Kidney tubule cell (primary cell): ENCODE measurements at places on chromosomes 12 and 14.

DNA sequence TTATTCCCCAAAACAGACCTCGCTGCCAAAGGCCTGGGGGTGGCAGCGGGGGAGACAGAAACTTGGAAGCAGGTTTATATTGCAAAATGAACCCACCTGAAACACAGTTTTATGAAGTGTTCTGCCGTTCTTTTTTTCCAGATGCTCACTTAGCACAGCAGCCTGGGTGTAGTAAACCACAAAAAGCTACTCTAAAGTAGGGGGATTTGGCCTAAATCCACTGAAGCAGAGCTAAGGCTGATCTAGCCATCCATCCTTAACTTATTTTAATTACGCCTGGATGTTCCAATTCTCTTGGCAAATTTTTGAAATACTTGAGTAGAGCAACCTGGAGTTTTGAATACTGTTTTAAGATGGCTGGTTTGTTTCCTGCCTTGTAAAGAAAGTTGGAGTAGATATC lies 121.2 kb downstream of the GPR135 start:
- DNase-seq: no peak

- peak; percentile 30 for DNase-seq
Measured at GRCh38 chr12:89372584-89373370, 20.5 kb upstream of the DUSP6 start.

- no peak for DNase-seq
Measured at GRCh38 chr12:87518481-87518880, 510.7 kb downstream of the C12orf50 start.

DNA sequence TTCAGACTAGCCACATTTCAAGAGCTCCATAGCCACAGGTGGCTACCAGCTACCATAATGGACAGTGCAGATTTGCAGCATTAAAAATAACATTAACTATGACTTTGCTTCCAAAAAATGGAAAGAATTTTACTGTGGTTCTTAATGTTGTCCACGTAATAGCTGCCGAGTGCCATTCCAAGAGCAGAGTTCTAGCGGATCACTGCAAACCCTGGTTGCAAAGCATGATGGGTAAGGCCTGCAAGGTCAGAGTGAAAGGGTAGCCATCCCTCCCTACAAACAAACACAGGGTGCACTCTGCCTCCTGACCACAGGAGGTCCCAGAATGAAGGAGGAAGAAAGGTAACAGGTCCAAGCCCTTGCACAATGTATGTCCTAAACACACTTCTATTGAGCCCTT lies 157.6 kb downstream of the DPF3 start:
- DNase-seq: peak; percentile 30

GRCh38 chr12:99111600-99111999 lies 466.5 kb downstream of the APAF1 start:
- DNase-seq: no peak

GRCh38 chr14:103543721-103544387 lies 14.9 kb downstream of the TRMT61A start:
- DNase-seq: no peak

GRCh38 chr12:18084080-18084479 lies 5.9 kb downstream of the RERGL start:
- DNase-seq: no peak

- DNase-seq: peak; percentile 23
Measured at GRCh38 chr12:77089686-77090220, 24.4 kb upstream of the E2F7 start.

DNA sequence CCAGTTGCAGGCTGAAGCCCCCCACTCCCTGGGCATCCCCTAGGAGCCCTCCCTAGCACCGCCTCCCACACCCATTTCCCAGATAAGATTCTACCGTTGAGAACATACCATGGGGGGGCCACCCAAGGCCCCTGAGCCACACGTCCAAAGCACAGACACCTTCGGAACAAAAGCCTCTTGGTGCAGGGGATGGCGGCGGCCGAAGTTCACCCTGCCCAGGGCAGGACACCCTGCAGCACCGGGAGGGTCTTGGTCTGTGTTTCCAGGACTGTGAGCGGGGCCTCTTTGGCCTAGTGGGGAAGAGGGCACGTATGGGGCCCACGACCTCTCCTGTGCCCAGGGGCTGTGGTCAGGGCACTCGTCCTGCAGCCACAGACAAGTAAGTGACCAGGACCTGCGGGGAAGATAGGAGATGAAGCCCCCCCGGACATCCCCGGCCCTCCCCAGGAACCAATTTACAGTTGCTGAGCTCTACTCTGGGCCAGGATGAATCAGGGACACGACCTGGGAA lies 154.3 kb upstream of the C14orf180 start:
- no peak for DNase-seq

DNA sequence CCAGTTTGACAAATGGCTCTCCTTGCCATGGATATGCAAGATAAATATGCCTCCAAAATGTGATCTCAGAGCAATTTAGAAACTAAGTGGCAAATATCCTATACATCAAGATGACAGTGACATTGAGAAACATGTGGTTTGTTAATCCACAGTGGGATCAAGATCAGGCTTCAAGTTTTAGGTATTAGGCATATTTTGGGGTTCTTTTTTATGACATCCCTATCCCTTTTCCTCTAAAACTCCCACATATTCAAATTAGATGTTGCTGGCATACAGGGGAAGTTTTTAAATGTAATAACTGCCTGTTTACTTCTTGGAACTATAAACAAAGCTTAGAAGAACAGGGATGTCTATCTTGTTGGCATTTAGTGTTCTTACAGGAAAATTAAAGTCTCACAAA lies 179.4 kb downstream of the CRADD start:
- no peak for DNase-seq

GRCh38 chr12:94457311-94457710 lies 2.4 kb downstream of the CEP83 start:
- DNase-seq: no peak

DNA sequence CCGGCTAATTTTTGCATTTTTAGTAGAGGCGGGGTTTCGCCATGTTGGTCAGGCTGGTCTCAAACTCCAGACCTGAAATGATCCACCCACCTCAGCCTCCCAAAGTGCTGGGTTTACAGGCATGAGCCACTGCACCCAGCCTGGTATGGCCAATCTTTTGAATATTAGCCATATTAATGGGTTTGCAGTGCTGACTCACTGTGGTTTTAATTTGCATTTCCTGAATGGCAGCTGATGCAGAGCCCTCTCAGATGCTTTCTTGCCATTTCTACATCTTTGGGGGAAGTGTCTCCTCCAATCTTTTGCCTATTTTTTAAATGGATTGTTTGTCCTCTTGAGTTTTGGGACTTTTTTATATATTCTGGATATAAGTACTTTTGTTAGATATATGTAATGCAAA lies 55.5 kb upstream of the NPAS3 start:
- peak; percentile 48 for DNase-seq

- no peak for DNase-seq
Measured at GRCh38 chr14:64289571-64289970, 4.6 kb downstream of the ESR2 start.

- DNase-seq: no peak
Measured at GRCh38 chr14:92952481-92953298, 29.7 kb downstream of the CHGA start.

GRCh38 chr12:48220701-48221100 lies 17.6 kb upstream of the OR10AD1 start:
- DNase-seq: no peak

- DNase-seq: no peak
Measured at GRCh38 chr14:48900565-48900964, 685.6 kb downstream of the RPS29 start.

DNA sequence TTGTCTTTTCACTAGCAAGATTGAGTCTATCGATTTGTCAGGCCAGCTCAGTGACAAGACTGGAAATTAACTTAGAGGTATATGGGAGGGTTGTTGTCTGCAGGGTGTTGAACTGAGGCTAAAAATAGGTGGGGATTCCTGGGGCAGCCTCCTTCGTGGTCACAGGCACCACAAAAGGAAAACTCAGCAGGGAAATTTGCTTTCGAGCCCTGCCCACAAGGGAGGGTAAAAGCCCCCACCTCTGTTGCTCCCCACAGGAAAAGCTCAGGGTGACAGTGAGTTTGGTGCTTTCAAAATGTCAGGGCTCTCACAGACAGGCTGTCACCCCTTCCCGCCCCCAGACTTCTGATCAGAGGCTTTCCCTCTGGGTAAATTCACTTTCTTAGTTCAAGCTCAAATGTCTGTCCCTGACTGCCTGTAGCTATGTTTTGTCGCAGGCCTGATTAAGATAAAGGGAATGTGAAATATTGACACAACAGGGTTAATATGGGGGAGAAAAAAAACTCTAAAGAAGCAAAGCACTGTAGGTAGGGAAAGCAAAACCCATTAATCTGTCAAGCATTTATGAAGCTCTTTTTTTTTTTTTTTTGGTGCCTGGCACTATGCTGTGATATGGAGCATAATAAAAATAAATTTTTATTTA lies 11.7 kb upstream of the NFKBIA start:
- DNase-seq: peak; percentile 27

- DNase-seq: no peak
Measured at GRCh38 chr14:91204657-91205056, 39.8 kb downstream of the GPR68 start.

- no peak for DNase-seq
Measured at GRCh38 chr12:27951898-27952297, 20.6 kb downstream of the PTHLH start.
